Astrocyte (in vitro differentiated cells and primary cell): ENCODE measurements at places on chromosomes 3 and 15.

GRCh38 chr15:101391431-101391830, 96.4 kb upstream of the SNRPA1 start:
- no peak for DNase-seq

DNA sequence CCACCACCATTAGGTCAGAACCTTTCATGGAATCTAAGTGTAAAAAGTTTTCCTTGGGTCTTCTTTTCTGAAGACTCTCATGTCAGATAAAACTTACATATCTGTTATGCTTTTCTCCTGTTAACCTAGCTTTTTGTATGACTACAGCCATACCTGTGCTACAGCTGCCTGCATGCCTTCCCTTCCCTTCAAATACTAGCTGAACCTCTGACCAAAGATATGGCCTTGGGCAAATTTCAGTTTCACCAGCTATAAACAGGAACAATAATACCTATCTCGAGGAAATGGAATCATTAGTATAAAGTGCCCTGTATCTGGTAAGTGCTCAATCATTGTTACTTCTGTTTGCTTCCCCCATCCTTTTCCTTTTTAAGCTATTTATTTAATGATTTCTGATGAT, 25.0 kb downstream of the GLB1 start:
- DNase-seq = no peak

- no peak for DNase-seq
Observed at GRCh38 chr3:156601497-156601896, 46.6 kb upstream of the SSR3 start.

DNA sequence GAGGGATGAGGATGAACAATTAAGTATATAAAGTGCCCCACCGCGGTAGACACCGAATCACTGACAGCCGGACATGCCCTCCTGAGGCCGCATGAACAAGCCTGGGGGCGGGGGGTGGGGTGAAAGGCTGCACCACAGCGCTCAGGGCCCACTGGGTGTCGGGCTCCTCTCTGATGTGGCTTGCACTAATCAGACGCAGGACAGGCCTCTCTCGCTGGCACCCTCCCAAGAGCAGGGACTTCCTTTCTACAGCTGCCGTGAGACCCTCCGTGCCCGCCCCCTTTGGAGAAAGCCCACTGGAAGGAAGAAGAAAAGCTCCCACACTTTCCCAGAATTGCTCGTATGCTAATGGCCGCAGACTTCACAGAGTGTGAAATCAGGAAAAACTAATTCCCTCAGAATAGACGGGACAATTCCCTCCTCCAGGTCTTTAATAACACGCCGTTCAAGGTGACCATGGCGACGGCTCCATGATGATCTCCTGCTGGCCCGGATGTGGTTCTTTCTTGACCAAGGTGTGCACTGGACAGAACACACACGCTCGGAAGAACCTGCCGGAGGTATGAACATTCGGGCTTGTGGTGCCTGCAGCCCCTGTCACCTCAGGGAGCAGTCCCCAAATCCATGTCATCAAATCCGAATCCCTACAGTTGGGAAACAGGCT, 32.0 kb downstream of the IQSEC1 start:
- DNase-seq = no peak
